ENCODE measurements at places on chromosomes 13 and 19.

- peak; percentile 25 for DNase-seq
Measured at GRCh38 chr13:73849292-73849691, 284.9 kb downstream of the KLF12 start.

GRCh38 chr19:48896191-48896720, 2.3 kb downstream of the TULP2 start:
- DNase-seq = peak; percentile 36

GRCh38 chr19:30640252-30640965, 268.2 kb downstream of the ZNF536 start:
- no peak for DNase-seq

- no peak for DNase-seq
Measured at GRCh38 chr19:45066921-45067661, 9.2 kb downstream of the ZNF296 start.

- DNase-seq = no peak
Measured at GRCh38 chr13:107466326-107467099, 748.8 kb downstream of the LIG4 start.

DNA sequence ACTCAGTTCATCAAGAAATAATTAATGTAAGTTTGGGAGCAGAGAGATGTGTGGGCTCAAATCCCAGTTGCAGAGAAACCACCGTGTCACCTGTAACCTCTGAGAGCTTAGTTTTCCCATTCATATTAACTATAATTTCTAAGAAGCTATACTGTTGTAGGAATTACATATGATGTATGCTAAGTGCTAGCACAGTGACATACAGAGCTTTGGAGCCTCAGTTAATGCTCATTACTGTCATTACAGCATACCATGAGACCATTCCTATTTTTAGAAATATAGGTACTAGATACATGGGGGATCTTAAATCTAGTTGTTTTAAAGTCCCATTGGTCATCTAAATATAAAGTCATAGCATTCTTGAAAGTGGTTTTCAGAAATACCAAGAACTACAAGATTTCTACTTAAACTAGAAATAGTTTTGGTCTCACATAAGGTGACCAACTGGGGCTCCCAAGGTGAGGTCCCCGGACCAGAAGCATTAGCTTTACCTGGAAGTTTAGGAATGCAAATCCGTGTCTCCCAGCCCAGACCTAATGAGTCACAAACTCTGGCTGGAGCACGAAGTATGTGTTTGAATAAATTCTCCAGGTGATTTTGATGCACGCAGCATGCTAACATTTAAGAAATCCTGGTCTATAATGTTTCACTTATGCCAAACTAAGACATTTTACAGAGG, 144.6 kb downstream of the LACC1 start:
- no peak for DNase-seq

- peak; percentile 67 for DNase-seq
Measured at GRCh38 chr19:47032171-47032811, 12.7 kb downstream of the NPAS1 start.

GRCh38 chr19:35421362-35421761, 26.7 kb upstream of the FFAR2 start:
- DNase-seq = no peak

DNA sequence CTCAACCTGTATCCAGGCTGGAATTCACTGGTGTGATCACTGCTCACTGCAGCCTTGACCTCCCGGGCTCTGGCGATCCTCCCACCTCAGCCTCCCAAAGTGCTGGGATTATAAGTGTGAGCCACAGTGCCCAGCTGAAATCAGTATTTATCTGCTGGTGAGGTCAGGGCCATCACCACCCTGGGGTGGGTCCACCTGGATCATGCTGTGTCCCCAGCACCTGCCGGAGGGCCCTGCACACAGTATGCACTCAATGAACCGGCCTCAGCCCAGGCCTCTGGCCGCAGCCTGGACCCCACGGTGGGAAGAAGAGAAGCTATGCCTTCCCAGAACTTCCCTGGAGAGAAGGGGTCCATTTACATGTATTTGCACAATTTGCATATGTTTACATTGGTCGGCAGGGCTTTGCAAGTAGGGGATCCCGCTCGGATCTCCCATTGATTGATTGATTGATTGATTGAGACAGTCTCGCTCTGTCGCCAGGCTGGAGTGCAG, 2.6 kb upstream of the SLC5A5 start:
- DNase-seq = no peak

DNA sequence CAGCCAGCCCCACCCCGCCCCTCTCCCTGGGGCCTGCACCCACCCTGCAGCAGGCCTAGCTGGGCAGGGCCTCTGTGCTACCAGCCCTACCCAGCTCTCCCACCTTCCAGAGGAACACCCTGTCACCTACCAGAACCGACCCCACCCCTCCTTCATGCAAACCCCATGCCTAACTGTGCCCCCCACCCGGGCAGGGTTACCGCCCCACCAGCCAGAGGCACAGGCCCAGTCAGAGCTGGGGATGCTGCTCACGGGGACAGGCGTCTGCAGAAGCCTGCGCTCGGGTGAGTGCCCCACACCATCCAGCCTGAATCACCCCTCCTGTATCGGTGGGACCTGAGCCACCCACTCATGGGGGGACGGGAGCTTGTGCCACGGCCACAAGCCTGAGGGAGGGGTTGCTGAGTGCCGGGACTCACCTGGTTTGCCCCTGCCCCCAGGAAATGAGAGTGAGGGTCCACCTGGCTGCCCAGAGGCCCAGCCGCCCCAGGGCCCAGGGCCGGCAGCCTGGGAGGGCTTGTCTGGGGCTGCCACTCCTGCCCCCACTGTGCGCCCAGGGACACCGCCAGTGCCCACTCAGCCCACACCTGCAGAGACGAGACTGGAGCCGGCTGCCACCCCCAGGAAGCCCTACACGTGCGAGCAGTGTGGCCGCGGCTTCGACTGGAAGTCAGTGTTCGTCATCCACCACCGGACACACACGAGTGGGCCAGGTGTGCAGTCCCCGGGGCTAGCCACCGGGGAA, 3.8 kb downstream of the ZNF446 start:
- no peak for DNase-seq

DNA sequence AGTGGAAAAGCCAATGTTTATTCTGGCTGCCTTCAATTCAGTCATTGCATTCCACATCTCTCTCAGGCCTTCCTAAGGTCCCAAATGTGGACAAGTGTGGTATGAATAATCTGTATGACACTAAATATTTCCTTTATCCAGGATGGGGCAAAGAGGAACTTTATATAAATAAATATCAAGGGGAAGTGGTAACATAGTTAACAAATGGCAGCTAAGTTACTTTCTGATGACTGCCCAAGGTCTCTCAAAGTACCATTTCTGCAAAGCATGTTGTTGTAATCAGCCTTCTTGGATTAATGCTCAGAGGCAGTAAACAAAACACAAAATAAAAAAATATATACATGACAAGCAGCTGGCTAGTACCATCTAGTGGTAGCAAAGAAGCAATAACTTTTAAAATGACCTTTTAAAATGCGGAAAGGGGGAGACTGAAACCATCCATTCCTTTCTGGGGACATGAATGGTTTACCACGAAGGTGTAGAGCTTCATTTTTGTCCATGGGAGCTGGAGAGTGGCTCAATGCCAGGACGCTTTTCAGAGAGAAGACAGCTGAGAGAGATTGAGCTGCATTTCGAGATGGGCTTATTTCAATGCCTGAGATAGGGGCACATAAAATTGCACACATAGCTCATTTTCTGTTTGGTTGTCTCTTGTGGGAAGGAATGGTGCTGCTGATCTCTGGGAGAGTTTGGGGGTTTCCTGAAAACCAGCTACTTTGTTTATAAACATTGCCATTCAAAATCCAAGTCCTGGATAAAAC, 259.2 kb downstream of the RFC3 start:
- no peak for DNase-seq

GRCh38 chr13:42706286-42706685, 75.1 kb upstream of the FAM216B start:
- no peak for DNase-seq

DNA sequence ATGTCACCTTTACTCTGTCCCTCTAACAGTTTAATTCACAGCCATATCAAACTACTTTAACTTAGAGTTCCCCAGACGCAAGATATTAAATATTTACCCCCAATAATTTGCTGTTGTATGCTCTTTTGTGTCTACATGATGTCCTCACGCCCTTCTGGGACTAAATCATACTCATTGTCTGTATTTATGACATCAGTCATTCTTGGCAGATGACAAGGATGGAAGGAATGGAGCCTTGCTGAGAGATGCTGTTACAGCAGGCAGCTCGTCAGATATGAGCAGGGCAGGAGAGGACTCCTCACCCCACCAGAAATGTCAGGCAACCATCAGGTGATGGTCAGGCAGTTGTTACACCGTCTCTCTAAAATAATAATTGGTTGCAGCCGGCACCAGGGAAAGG, 41.8 kb downstream of the CARD8 start:
- DNase-seq = no peak

GRCh38 chr13:50126263-50126992, 111.2 kb downstream of the KCNRG start:
- DNase-seq = peak; percentile 14

- no peak for DNase-seq
Measured at GRCh38 chr13:25190256-25190655, 18.2 kb upstream of the AMER2 start.

GRCh38 chr13:36862002-36862685, 43.1 kb downstream of the RFXAP start:
- no peak for DNase-seq

DNA sequence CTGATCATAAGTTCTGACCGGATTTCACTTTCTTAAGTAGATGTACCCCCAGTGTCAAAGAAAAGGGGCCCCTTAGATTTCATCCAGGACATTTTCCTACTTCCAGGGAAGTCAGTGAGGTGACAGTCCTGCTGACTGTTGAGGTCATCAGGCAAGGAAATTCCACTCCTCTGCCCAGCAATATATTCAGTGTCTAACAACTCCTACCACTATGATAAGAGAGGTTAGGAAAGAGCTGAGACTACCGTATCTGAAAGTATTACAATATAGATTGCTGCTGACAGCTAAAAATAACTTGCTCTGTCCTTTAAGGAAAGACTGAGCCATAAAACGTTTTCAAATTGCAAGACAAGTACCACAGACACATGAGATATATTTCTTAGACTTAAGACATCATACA, 325.1 kb downstream of the EFNB2 start:
- no peak for DNase-seq

DNA sequence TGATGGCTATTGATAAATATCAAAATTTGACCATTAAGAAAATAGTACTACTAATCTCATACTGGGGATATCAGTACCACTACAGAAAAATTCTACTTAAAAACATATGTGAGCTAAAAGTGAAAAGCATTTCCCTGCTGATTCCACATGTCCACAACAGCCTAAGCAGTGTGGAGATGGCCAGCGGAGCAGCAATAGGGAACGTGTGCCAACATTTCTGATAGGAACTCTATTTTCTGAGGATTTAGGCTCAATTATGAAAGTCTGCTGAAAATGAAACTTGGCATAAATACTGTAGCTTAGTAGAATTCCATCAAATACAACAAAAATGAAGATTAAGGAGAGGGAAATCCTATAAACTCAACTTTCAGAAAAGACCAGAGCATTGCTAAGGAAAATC, 311.6 kb downstream of the ENOX1 start:
- DNase-seq = no peak

- DNase-seq = no peak
Measured at GRCh38 chr19:58033741-58034476, at the start of gene ZSCAN1. Gene ZSCAN1 (plus strand): TSS chr19:58034025. CDS start chr19:58037837, 3,812 bp downstream.

GRCh38 chr13:28325022-28325421, 169.9 kb downstream of the FLT1 start:
- no peak for DNase-seq

- DNase-seq = peak; percentile 7
Measured at GRCh38 chr19:53432088-53432661, 391 bp downstream of the ZNF761 start.

- DNase-seq = no peak
Measured at GRCh38 chr13:73142071-73142470, 83.3 kb downstream of the KLF5 start.

DNA sequence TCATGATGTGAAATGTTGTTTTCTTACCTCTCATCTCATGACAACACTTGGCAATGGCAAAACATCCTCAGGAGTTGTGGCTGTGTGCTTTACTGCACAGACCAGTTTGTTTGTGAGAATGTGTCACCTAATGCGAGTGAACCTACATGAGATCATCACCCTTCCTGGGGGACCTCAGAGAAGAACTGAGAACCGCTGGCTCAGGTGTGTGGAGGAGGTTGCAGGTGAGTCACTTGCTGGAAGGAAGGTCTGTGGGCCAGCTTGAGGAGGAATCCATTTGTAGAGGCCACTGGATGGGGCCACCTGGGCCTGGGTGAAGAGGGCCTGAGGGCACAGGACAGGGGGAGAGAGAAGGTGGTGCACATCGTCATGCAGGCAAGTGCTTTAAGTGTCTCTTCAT, 3.0 kb upstream of the CEACAM1 start:
- DNase-seq = no peak

GRCh38 chr13:113405481-113406300, 41.8 kb upstream of the GRTP1 start:
- no peak for DNase-seq

DNA sequence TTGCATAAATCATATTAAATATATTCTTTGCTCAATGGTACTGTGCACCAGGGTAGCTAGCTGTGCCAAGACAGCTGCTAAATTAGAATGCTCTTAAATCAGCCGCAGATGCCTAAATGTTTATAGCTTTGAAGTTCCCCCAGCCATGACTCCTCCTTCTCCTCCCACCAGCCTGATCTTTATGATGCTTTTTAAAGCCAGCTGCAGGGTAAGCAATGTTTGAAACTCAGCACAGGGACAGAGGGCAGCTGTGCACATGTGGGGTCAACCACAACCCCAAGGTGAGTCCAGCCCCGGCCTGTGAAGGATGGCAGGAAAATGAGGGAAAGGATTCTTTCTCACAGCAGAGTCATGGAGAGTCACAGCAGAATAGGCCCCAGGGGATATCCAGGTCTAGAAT, 635.7 kb downstream of the UQCRFS1 start:
- DNase-seq = no peak

DNA sequence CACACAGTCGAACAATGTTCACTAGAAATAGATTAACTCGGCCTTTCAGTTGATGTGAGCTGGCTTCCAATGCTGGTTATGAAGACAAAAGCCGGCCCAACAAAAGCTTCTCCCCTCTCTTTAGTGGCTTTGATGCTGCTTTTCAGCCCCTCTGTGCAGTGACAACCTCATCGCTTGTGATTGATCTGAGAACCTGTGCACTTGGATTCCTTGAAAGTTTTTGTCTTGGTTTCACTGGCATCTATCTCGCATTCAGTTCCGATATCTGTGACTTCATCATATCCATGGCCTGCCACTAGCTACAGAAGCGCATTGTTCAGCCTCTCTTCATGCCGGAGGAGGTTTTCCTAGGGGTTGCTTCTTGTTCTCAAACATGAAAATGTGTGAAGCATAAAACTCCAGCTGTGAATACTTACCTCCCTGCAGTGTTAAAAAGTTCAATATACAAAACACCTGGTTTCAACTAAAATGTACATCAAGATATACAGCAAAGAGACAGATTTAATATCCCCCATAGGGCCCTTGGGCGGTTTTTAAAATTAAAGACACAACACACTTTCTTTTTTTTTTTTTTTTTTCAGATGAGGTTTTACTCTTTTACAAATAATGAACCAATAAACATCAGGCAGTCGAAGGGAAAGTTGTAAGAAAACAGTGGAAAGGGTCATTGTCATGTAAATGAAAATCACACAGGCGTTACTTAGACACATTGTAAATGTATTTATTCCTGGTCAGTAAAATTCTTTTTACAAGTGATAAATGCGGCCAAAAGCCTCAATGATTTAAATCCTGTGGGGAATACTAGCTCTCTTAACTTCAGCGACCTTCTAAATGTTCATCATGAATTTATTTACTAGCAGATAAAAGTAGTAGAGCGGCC, 1252.8 kb downstream of the EFNB2 start:
- no peak for DNase-seq

- no peak for DNase-seq
Measured at GRCh38 chr19:19445911-19446361, 40.5 kb downstream of the GATAD2A start.
